ENCODE measurements at places on chromosomes 3 and 15. TPM values are rescaled to one million over a fixed set of nuclear protein-coding genes. Genes with fewer than 3 reads are reported as not detected.
A peak's percentile ranks its signal among the peaks of the same experiment; 100 is the strongest.

Gene B2M
- total RNA-seq, result 3,660 TPM

Gene MB21D2
- 3.6 TPM for total RNA-seq

Gene LRRC31
- total RNA-seq, result not detected

Gene MYO9A
- 34.7 TPM for total RNA-seq

Gene ACKR4
- total RNA-seq, result 1.8 TPM

Gene SLC6A1
- total RNA-seq, result not detected

Gene CACNA2D3
- 0.77 TPM for total RNA-seq

Gene PPARG
- 14.9 TPM for total RNA-seq

Gene CACNA2D2
- under 0.01 TPM for total RNA-seq

Gene ZSCAN29
- 31.9 TPM for total RNA-seq

Gene HYAL1
- 1.8 TPM for total RNA-seq

Gene SLC28A2
- not detected for total RNA-seq

Gene GOLGA6C
- total RNA-seq, result not detected

Gene TIMP4
- total RNA-seq, result 9.8 TPM

Gene BCL2A1
- 5.9 TPM for total RNA-seq

Gene SERINC4
- total RNA-seq, result under 0.01 TPM

Gene SLC12A1
- total RNA-seq, result not detected

Gene ECE2
- not detected for total RNA-seq

Gene INO80
- 22.3 TPM for total RNA-seq

DNA sequence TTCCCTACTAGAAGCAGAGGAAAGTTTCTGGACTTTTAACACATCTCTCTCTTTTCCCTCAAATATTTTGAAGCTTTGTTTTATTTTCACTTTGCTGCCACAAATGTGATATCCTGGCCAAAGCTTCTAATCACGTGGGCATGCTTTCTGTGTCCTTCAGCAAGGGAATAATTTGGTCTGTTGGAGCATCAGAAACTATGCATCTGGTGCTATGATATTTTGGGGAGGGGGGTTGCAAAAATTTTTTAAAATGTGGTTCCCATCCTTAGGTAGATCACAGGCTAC is 254.2 kb downstream of the GAP43 start:
- peak; percentile 25 for DNase-seq

- no peak for DNase-seq
These were observed 669.9 kb downstream of the MAGI1 start for GRCh38 chr3:65368866-65369265.

DNA sequence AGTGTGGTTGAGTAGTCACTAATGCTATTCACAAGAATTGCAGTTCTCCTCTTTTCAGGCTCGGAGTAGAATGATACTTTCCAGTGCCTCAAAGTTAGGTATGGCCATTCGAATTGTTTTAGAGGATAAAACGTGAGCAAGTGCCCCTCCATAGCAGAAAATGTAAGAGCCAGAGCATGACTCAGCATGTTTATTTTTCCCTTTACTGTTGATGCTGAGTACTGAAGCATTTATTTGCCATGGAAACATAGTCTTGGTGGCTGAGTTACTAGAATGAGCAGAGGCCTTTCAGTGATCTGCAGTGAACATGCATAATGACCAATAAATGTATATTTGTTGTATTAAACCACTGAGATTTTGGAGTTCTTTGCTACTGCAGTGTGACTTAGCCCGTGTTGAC is 540.6 kb downstream of the NLGN1 start:
- DNase-seq, result peak; percentile 71

GRCh38 chr15:89436560-89437311 is 59.6 kb downstream of the RHCG start:
- no peak for DNase-seq

- peak; percentile 10 for DNase-seq
These were observed 9.2 kb downstream of the SNAP23 start for GRCh38 chr15:42504631-42505030.

- no peak for DNase-seq
These were observed 37.4 kb upstream of the KCNMB2 start for GRCh38 chr3:178498871-178499270.

- DNase-seq, result no peak
These were observed 6.8 kb upstream of the RTP2 start for GRCh38 chr3:187709155-187709554.

DNA sequence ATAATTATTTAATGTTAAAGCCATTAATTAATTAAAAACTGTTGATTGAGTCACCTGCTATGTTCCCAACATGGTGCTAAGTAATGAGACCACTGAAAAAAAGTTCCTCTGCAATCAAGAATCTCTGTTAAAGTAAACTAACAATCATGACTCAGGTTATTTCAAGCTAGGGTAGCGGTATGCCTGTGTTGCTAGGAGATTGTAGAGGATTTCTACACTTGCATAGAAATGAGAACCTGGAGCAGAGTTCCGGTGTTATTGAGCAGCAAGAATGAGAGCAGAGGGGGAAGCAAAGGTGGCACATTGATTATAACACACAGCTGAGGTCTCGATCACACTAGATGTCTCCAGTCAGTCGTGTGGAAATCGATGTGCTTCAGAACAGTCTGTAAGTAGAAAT is 41.4 kb downstream of the C3orf85 start:
- DNase-seq, result peak; percentile 29

DNA sequence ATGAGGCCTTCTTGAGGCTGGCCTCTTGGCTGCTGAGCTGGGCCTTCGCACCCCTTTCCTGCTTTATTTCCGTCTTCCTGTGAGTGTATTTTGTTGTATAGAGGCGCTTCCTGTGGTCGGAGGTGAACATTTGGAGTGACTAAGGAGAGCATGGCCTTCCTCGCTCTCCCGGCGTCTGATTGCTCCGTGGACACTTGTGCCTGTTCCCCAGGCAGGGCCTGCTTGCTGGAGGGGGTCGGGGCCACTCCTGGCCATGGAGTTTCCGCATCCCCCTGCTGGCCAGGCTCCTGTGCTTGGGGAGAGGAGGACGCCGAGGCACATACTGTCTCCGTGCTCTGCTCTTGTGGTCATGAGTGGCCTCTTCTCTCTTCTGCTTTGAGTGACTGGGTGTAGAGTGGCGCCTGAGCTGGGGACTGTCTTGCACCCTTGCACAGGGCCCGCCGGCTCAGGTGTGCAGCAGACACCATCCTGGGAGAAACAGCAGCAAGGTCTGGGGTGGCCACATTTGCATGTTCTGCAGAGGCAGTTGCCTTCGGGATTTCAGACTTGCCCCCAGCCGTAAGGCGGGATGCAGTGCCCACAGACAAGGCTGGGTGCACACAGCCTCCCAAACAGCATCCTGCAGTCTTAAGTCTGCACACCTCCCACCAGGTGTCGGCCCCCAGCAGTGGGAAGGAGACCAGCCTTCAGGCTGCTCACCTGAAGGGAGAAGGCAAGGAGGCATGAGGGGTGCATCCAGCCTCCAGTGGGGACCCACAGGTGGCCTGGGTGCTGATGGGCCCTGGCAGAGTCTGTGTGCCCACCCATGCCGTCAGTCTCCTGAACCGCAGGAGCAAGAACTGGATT is 16.4 kb downstream of the KLF13 start:
- DNase-seq, result no peak

GRCh38 chr3:112512320-112512719 is 13.0 kb upstream of the BTLA start:
- DNase-seq, result no peak

DNA sequence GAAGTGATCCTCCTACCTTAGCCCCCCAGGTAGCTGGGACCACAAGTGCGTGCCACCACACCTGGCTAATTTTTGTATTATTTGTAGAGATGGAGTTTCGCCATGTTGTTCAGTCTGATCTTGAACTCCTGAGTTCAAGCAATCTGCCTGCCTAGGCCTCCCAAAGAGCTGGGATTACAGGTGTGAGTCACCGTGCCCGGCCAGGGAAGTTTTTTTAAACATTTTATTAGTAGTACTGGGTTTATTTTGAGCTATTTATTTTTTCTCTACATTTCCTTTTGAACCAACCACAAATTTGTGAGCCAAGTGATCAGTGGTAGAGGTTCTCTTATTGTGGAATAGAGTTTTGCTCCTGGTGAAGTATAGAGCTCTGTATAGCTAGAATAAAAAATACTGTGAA is 33.7 kb downstream of the ARMC8 start:
- no peak for DNase-seq

DNA sequence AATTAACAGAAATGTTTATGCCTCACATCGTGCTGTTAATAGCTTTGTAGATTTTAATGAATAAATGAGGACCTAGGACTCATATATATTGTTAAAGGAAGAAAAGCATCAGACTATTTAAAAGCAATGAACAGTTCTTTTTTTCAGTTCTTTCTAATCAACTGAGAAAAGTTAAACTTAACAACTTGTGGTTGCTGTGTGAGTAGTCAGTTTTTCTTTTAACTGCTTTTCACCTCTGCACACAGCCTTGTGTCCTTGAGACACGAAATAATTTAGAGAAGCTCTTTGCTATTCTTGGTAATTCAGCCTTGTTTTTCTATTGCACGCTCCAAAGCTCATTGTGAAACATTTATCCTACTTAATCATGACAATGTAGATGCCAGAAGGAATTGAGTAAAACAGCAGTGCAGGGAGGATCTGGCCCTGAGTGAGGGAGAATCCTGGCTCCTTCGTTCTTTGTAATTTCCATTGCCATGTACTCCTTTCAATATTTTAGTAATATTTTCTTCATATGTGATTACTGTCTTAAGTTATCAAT is 499.0 kb downstream of the PYDC2 start:
- DNase-seq, result no peak

DNA sequence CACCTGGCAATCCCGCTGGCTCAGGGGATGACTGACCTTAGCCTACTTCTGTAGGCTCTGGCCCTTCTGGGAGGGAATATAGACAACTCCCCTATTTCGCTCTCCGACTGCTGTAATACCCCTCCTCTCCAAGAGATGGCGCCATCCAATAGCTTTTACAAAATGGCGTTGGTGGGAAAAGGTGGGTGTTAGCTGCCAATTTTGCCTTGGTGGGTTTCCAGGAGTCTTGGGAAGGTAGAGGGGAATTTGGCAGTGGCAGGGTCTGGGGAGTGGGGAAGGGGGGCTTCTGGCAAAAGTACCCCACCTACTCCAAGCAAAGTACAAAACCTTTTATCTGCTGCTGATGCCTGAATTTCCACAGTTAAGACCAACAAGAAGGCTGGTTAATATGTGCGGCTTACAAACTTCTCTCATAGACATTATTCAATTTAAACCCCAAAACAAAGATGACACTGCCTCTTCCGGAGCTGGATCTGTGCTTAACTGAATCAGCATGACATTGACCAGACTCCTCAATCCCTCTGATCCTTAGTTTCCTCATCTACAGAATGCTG is 62.1 kb downstream of the RASGRF1 start:
- peak; percentile 24 for DNase-seq

DNA sequence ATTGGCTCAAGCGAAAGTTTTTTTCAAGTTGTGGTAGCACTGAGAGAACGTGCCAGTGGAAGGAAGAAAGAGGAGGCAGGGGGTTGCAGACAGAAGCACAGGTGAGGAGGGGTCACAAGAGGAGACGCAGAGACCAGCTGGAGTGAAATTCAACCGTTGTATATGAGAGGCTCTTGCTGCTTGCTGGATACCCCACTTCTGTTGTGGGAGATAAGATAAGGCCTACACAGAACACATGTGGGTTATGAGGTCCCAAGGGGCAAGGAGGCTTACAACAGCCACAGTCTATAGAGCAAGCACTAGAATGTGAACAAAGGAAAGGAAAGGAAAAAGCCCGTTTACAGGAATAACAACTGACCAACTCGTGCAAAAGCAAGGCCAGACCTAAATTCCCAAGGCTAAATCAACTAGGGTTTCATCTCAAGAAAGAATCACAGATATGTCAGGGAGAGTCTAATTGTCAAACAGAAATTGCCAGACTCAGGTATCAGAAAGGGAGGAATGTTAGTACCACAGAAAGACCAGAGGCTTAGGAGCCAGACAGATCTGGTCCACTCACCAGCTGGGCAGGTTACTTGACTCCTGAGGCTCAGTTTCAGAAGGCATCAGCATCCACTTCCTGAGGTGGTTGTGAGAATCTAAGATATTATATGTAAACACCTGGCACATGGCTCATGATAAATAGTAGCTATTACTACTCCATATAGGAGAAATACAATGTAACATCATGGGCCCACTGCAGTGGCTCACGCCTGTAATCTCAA is 60.9 kb downstream of the MSL2 start:
- DNase-seq, result no peak

GRCh38 chr15:79431636-79432344 is at the start of gene MINAR1:
TSS of gene MINAR1 (plus strand) at chr15:79432336. CDS start at chr15:79456148, 23,812 bp downstream.
- peak; percentile 74 for DNase-seq

GRCh38 chr3:158258619-158259018 is 148.7 kb downstream of the RSRC1 start:
- no peak for DNase-seq

GRCh38 chr15:45439521-45440260 is 61.3 kb upstream of the GATM start:
- no peak for DNase-seq

DNA sequence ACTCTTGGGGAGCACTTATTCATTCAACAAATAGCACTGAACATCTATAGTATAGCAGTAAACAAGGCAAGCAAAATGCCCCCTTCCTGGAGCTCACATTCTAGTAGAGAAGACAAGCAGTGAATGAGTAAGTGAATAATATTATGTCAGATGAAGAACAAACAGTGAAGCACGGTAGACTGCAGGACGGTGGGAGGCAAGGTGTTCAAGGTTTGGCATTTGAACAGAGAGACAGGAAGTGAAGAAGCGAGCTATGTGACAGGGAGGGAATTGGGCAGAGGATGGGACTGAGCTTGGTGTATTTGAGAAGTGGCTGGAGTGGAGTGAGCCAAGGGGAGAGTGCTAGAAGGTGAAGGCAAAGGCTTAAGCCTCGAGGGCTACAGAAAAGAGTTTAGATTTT is 1.4 kb downstream of the CRELD1 start:
- no peak for DNase-seq

- DNase-seq, result no peak
These were observed 140.3 kb downstream of the ADAMTSL3 start for GRCh38 chr15:83794209-83794608.

DNA sequence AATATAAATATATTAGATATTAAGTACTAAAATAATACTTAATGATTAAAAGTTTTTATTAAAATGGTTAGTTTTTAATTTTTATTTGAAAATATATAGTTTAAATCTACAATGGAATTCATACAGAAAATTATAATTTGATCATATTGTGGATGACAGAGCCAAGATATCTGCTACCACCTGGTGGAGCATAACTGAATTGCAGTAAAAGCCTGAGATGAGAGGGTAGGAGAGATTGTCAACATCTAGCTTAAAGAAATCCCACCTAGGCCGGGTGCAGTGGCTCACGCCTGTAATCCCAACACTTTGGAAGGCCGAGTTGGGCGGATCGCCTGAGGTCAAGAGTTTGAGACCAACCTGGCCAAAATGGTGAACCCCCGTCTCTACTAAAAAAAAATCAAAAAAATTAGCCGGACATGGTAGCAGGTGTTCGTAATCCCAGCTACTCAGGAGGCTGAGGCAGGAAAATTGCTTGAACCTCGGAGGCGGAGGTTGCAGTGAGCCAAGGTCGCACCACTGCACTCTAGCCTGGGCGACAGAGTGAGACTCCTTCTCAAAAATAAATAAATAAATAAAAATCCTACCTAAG is 25.1 kb upstream of the CSTA start:
- DNase-seq, result no peak

DNA sequence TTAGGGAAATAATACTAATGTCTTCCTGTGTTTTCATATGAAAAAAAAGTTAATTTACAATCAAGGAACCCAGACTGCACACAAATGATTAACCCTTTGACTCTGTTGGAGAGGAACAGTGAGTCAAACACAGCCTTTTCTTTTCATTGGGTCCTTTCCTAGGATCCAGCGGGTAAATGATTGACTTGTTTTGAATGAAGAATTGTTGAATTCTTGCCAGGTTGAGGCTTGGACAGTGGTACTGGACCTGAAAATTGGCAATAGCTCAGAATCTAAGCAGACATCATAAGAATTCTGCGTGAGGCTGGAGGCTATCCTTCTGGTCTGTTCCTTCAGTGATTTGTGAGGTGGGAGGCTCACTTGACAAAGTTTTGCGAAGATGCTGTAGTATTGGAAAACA is 143.0 kb downstream of the RYR3 start:
- DNase-seq, result no peak

- no peak for DNase-seq
These were observed 2.2 kb upstream of the ITIH3 start for GRCh38 chr3:52792413-52792812.

Data from fibroblast of lung (primary cell).